Activated CD8-positive, alpha-beta memory T cell treated with anti-CD3 and anti-CD28 coated beads, Interleukin-2, amount 10 ng/mL, durations not matched to agents 7 days and 5 days (primary cell): ENCODE measurements at places on chromosomes 1 and 21.
A peak's percentile ranks its signal among the peaks of the same experiment; 100 is the strongest.

DNA sequence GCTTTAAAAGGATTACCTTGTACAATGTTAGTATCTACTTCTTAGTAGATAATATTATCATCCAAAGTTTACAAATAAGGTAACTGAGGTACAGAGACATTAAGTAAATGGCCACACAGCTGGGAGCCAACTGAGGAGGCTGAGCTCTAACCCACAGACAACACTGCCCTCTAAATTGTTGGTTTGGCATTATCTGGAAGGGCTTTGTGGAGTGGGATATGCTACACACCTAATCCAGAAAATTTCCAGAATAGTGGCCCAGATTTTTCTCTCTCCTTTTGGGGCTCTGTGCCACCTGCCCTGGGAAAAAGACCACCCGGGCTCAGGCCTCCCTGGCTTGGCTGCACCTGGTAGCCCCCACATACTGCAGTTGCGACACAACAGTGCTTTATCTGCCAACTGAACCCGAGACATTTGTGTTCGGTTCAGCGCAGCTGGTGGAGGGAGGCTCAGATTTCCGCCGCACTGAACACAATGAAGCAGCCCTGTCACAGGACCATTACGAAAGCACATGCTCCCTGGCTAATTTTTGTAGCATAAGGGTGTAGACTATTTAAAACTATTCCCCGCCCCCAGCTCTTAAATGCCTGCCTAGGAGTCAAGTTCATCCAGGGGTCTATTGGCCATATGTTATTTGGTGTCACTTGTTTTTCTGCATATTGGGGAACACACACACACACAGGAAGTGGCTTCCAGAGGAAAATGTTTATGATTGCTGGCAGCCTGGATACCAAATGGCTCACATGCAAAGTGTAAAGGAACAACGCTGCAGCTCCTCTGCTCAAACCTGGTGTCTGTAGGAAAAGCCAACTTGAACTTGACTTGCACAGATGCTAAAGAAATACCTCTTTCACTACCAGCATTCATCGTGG is 92.3 kb upstream of the ESRRG start:
- no peak for DNase-seq

GRCh38 chr21:30592140-30592539 is at the start of gene KRTAP6-3:
Gene KRTAP6-3 (plus strand): TSS chr21:30592440. CDS start chr21:30592446, 6 bp downstream.
- DNase-seq, result no peak

- DNase-seq, result no peak
Observed at GRCh38 chr1:198901266-198901665, 262.4 kb downstream of the PTPRC start.

DNA sequence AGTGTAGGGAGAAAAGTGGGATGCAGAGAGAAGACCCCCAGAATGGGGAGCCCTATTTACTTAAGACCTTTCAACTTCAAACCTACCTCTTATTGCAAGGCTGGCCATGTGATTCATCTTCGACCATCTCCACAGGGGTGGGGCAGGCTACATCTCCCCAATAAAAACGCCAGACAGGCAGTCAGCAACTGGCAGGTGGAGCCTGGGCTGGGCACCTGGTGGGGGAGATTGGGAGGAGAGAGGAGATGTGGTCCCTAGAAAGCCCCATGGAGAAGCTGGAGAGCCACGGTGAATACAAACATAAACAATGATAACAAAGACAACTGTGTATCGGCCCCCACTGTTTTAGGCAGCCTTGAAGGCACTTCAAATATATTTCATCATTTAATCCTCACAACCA is 336.7 kb upstream of the PROX1 start:
- DNase-seq, result no peak

- no peak for DNase-seq
Observed at GRCh38 chr1:29105822-29106221, 17.9 kb downstream of the TMEM200B start.

- DNase-seq, result no peak
Observed at GRCh38 chr1:109282497-109282951, 421 bp downstream of the PSRC1 start.

DNA sequence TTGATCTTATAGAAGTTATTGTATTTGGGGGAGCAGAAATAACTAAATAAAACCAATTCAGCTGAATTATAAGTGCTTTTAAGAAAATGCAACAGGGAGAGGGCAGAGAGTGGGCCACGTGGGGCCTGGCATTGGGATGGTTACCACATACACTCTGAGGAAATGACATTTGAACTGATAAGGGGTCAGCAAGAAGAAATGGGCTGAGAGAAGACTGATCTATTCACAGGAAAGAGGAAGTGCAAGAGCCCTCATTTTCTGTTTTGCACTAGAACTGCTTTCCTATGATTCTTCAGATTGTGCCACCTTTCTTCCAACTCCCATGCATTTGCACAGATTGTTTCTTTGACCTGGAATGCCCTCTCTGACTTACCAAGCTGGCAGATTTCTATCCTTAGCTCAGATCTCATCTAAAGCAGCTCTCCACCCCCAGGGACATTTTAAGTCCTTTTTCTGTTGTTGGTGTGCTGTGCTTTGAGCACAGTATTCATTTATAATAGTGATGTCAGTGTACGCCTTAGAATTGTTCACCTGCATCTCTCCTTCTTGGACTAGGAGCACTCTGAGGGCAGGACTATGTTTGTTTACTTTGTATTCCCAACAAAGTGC is 115.9 kb downstream of the FGGY start:
- no peak for DNase-seq

- no peak for DNase-seq
Observed at GRCh38 chr1:12073796-12074195, 10.7 kb downstream of the TNFRSF8 start.

DNA sequence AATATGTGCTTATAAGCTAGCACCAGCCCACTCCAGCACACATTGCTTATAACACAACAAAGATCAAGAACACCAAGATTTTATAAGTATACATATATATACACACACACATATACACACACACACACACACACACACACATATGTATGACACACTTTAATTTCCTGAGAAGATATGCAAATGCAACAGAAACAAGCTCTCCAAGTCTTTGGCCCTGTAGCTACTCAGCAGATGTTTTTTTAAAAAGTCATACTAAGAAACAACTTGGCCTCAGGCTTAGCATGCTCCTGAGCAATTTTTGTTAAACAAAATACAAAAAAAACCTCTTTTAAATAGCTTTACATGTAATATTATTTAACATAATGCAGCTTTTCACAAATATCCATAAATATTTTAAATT is 11.1 kb downstream of the TNFSF18 start:
- no peak for DNase-seq

GRCh38 chr1:90671251-90671650 is 45.9 kb downstream of the BARHL2 start:
- DNase-seq, result no peak

- no peak for DNase-seq
Observed at GRCh38 chr1:54294887-54295286, 94.9 kb downstream of the MRPL37 start.

DNA sequence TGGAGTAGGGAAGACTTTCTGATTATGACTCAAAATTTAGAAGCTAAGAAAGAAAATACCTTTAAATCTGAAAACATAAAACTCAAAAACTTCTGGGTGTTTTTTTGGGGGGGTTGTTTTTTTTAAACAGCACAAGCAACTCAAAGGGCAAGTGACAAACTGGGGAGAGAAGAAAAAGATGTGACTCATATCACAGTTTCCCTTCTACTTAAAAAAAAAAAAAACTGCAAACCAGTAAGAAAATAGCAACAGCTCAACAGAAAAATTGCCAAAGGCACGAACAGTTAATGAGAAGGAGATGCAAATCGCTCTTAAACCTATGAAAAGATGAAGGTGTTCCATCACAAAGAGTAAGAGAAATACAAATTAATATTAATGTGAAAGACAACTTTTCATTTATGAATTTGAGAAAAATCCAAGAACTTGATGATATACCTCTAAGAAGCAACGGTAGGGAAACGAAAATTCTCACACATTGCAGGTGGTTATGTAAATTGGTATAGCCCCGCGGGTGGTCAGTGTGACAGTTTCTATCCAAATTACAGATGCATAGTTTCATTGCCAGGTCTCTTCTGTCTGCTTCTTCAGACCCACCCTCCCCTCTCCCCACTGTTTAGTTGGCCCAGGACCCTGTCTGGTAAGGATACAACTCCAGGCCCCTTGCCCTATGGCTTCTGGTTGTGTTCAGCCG is 9.0 kb downstream of the IFNAR2 start:
- peak; percentile 50 for DNase-seq

GRCh38 chr1:2320760-2321667 is 70.3 kb downstream of the MORN1 start:
- no peak for DNase-seq

DNA sequence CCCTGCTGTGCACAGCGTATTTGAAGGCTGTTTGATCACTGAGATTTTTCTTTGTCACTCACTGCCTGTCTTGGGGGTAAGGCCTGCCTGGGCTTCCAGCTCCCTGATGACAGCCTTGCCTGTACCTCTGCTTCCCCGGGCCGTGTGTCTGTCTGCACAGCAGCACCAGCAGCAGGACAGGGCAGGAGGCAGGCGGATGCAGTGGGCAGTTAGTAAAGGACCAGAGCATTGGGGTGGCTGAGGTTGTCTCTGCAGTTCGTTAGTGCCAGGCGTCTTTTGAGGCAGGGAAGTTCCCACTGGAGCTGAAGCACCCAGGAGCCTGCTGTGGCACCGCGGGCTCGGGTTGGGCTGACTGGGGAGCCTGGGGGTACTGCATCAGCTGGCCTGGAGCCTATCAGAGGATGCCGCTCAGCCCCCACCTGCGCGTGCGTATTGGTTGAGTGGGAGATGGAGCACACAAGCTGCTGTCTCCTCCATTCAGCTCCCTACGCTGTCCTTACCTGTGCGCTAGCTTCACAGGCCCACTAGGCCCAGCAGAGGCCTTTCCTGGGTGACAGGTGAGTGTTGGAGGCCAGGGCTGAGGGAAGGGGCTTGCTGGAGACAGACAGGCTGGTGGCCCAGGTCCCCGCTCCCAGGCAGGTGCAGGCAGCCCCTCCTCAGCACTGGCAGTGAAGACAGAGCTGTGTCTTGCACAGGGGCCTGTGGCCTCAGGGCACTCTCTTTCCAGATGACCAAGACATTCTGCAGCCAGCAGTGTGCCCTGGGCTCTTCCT is 28.2 kb downstream of the SNAP47 start:
- DNase-seq, result no peak

DNA sequence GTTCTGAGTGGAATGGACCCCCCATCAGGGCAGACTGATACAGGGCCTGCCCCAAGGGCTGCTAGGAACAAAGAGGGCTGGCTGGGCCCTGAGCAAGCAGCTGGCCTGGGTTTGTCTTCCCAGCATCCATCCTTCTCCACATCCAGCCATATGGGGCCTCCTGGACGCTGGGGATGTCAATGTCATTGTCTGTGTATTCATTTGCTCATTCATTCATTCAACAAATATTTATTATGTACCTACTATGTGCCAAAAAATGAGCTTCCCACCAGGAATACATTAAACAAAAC is 15.6 kb upstream of the ECE1 start:
- DNase-seq, result no peak

GRCh38 chr1:217097819-217098218 is 374.6 kb upstream of the ESRRG start:
- no peak for DNase-seq
